ENCODE measurements at places on chromosomes 4 and X. TPM values are rescaled to one million over a fixed set of nuclear protein-coding genes. Genes with fewer than 3 reads are reported as not detected.

DNA sequence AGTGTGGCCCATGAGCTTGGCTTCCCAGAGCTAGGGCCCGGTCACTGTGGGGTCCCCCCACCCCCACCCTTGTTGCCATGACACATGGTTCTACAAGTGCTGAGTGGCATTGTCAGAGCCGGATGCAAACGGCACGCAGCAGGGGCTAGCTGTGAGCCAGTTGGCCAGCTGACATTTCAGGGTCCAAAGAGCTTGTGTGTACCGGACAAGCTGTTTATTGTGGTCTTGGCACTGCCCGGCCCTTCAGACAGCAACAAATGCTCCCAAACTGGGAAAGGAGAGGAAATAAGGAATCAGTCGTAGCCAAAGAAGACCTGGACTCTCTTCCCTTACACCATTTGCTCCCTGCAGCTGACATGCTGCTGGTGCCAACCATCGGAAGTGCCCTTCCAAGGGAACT is 36.8 kb downstream of the TSC22D3 start:
- H3K4me3 ChIP-seq: no peak overlapping the region
- peaks cover 4% of the 10 kb centered on the region for H3K4me1 ChIP-seq
- no peak overlapping the region for H3K27ac ChIP-seq
- H3K36me3 ChIP-seq: no peaks in the 10 kb centered on the region
- no peak for DNase-seq

- no peaks in the 10 kb centered on the region for H3K4me1 ChIP-seq
- H3K4me3 ChIP-seq: no peak overlapping the region
- no peak for DNase-seq
- no peaks in the 10 kb centered on the region for H3K36me3 ChIP-seq
- no peak overlapping the region for H3K27ac ChIP-seq
Observed at GRCh38 chrX:3518870-3519269, 172.4 kb upstream of the MXRA5 start.

DNA sequence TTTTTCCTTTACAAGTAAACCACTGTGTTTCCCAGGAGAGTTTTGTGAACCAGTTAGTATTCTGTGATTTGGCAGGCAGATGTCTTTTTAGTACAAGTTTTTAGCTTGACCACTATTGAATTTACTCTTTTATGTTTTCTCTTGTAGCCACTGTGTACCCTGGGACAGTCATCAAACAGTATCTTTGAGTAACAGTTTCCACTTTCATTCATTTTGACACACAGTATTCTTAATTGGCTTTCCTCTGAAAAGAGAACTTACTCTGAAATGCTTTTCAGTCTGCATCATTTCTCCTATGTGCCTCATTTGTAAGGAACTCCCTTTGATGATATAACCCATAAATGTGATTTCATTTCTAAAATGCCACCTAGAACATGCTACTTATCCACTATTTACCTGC is 476.5 kb downstream of the PDGFC start:
- no peak overlapping the region for H3K27ac ChIP-seq
- peaks cover 4% of the 10 kb centered on the region for H3K27me3 ChIP-seq
- no peak for DNase-seq
- H3K36me3 ChIP-seq: no peaks in the 10 kb centered on the region
- H3K4me1 ChIP-seq: peaks cover 38% of the 10 kb centered on the region
- H3K4me3 ChIP-seq: no peak overlapping the region

GRCh38 chr4:15451866-15452765 is 17.6 kb upstream of the CC2D2A start:
- H3K4me3 ChIP-seq: no peak overlapping the region
- H3K4me1 ChIP-seq: peaks cover 8% of the 10 kb centered on the region
- no peak for DNase-seq

DNA sequence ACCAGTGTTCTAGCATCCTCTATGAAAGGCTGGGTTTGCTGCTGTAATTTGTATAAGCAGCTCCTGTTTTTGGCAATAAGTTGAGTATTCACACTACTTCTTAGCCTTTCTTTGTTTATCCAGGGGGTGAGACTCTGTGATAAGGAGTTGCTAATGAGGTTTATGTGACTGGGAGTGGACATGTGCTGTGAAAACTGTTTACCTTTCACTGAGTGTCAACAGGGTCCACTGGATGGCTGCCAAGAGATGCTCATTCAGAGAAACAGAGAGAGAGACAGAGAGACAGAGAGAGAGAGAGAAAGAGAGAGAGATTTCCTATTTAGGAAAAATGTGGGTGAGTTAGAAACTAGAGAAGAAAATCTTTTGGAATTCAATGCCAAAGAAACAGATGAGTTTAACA is 233.9 kb downstream of the CHIC2 start:
- H3K4me3 ChIP-seq: no peak overlapping the region
- H3K36me3 ChIP-seq: peaks cover 29% of the 10 kb centered on the region
- H3K27me3 ChIP-seq: no peaks in the 10 kb centered on the region
- DNase-seq: no peak

- H3K27me3 ChIP-seq: no peaks in the 10 kb centered on the region
- H3K4me1 ChIP-seq: no peaks in the 10 kb centered on the region
- H3K4me3 ChIP-seq: no peak overlapping the region
Observed at GRCh38 chrX:69014200-69014599, 151.1 kb downstream of the PJA1 start.

DNA sequence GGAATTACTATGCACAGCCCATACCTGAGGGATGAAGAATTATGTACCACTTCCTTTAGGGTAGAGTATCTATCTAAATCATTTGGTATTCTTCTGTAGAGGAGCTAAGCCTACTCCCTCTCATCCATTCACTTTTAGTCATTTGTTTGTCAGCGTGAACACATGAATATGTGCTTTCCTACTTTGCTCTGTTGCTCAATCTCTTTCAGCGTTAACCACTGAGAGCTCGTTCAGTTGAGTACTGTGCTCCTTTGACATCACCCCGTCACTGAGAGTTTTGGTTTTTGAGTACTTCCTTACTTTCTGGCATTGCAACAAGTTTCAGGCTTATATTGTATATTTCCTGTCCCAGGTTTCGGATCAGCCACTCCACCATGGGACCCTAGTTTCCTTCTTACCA is 700.6 kb downstream of the NLGN4X start:
- no peaks in the 10 kb centered on the region for H3K4me1 ChIP-seq
- H3K27me3 ChIP-seq: no peaks in the 10 kb centered on the region
- no peaks in the 10 kb centered on the region for H3K36me3 ChIP-seq
- DNase-seq: no peak
- H3K27ac ChIP-seq: no peak overlapping the region

DNA sequence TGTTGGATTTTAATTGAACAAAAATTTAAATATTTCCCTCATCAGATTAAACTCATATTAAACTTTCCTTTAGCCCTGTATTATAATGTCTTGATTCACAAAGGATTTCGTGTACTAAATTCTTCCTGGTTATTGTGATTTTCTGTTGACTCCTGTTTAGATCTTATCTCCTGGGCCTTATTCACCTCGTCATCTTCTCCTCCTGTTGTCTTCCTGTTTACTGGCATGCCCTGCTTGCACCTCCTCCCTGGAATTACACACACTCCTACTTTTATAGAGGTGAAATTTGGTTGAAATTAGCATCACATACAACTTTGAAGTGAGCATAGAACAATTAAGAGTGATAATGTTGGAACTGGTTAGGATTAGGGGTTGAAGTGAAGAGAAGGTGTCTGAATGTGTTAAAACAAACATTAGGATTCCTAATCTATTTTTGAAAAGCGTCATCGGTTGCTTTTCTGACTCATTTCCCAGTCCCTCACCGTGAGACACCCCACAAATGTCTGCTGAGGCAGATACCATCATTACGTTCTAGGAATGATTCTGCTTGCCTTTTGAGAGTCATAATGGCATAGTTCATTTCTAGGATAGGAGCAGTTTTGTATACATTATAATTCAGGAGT is 32.5 kb downstream of the TLL1 start:
- no peak for DNase-seq
- peaks cover 6% of the 10 kb centered on the region for H3K36me3 ChIP-seq
- no peak overlapping the region for H3K4me3 ChIP-seq
- H3K27me3 ChIP-seq: no peaks in the 10 kb centered on the region
- H3K4me1 ChIP-seq: no peaks in the 10 kb centered on the region

DNA sequence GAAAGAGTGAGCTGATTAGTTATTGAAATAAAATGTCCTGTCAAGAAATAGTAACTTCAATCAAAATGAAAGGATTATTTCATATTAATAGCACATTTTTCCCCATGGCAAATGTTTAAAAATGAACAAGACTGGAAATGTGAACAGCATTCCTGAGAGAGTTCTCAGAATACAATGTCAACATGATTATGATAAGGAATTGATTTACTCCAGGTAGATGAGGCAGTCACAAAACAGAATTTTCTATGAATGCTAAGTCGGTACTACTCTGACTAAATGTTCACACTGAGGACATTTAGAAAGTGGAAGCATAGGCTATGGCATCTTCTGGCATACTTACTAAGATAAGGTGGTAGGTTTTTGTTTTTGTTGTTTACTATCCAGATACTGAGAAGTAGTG is 19.4 kb upstream of the GRSF1 start:
- no peaks in the 10 kb centered on the region for H3K36me3 ChIP-seq
- H3K27me3 ChIP-seq: no peaks in the 10 kb centered on the region
- H3K4me1 ChIP-seq: no peaks in the 10 kb centered on the region
- no peak overlapping the region for H3K27ac ChIP-seq
- DNase-seq: no peak

CLDN34 gene
- not detected for total RNA-seq

GRCh38 chrX:136691028-136691809 is 43.3 kb downstream of the CD40LG start:
- no peak for DNase-seq
- H3K27me3 ChIP-seq: no peaks in the 10 kb centered on the region
- no peak overlapping the region for H3K27ac ChIP-seq
- H3K36me3 ChIP-seq: no peaks in the 10 kb centered on the region
- peaks cover 2% of the 10 kb centered on the region for H3K4me1 ChIP-seq

DNA sequence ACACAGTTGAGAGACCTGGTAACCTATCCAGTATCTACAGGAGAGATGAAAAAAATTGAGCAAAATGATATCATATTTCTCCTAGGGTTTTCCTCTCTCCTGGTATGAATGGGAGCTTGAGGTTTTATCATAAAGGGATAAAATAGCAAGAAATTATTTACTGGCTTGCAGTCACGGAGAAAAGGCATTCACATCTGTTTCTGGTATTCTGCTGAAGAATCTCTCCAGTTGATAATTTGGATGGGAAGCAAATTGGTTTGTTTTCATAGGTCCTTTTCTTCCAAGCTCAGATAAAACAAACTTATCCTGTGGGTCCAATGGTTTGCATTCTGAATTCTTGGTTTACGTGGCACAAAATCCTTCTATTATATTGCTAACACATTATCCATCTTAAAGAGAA is 83.1 kb upstream of the GYPA start:
- H3K36me3 ChIP-seq: no peaks in the 10 kb centered on the region
- H3K27ac ChIP-seq: no peak overlapping the region
- no peak for DNase-seq
- no peaks in the 10 kb centered on the region for H3K4me1 ChIP-seq

GRCh38 chr4:101846550-101846949 is 56.0 kb downstream of the BANK1 start:
- no peaks in the 10 kb centered on the region for H3K27me3 ChIP-seq
- no peak overlapping the region for H3K27ac ChIP-seq
- no peaks in the 10 kb centered on the region for H3K4me1 ChIP-seq

- H3K4me1 ChIP-seq: no peaks in the 10 kb centered on the region
- no peak for DNase-seq
- H3K27me3 ChIP-seq: peaks cover 3% of the 10 kb centered on the region
- H3K4me3 ChIP-seq: no peak overlapping the region
Observed at GRCh38 chr4:2767705-2768074, 11.6 kb upstream of the TNIP2 start.

CWH43 gene
- not detected for total RNA-seq

DNA sequence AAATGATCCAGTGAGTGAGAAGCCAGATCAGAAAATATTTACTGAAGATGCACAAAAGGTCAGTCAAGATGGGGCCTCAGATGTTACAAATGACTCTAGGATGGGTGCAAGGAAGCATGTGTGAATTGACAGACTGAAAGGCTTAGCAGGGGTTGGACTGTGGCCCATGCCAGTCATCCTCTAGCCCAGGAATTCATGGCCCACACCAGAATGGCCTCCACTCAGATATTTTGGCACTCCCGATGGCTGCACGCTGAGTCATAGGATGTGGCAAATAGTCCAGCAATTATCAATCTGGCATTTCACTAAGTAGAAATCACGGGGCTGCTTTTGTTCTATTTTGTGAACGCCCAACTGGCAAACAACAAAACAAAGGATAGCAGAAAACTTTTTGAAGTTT is 406.5 kb downstream of the IQCM start:
- peaks cover 6% of the 10 kb centered on the region for H3K4me1 ChIP-seq
- no peak for DNase-seq
- no peaks in the 10 kb centered on the region for H3K27me3 ChIP-seq
- peaks cover 4% of the 10 kb centered on the region for H3K36me3 ChIP-seq
- H3K27ac ChIP-seq: peak overlapping the region; percentile 34
- no peak overlapping the region for H3K4me3 ChIP-seq

DNA sequence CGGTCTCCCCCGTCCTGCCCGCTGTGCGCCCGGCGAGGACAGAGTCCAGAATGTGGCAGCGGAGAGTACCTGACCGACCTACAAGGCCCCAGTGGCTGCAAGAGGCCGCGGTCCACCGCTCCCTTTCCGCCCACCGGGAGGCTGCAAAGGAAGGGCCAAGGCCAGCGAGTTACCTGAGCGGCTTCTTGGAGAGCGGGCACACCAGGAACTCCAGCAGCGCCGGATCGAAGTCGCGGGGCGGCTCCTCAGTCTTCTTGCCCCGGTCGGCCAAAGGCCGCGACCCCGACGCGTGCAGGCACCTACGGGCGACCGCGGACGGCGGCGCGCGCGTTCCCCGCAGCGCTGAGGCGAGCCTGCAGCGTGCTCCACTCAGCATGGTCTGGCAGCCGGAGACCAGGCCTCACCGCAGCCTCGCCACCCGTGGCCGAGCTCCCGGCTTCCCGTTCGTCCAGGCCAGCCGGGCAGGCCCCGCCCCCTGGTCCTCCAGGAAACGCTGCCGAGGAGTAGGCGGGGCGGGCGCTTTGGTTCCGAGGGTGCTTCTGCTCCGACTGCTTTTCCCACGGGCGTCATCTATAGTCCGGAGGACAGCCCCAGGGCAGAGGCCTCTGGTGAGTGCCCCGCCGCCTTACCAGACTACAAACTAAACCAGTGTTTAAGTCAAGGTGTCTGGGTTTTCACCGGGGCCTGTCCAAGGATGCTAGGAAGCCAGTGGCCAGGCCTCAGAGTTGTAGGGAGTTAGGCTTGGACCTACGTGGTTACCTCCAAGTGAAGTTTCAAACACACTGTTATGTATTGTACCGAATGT is at the start of gene PYURF:
TSS of gene PYURF (minus strand) at position 452 of the 805 bp plus-strand sequence. CDS start at position 376, 76 bp downstream.
- H3K4me1 ChIP-seq: peaks cover 2% of the 10 kb centered on the region
- no peaks in the 10 kb centered on the region for H3K36me3 ChIP-seq
- H3K27me3 ChIP-seq: no peaks in the 10 kb centered on the region

GCNA gene
- 2.5 TPM for total RNA-seq

CT83 gene
- total RNA-seq: not detected

GRCh38 chrX:155246748-155247147 is 17.5 kb downstream of the RAB39B start:
- no peak overlapping the region for H3K4me3 ChIP-seq
- H3K4me1 ChIP-seq: no peaks in the 10 kb centered on the region
- peaks cover 5% of the 10 kb centered on the region for H3K27me3 ChIP-seq
- no peaks in the 10 kb centered on the region for H3K36me3 ChIP-seq
- H3K27ac ChIP-seq: no peak overlapping the region
- no peak for DNase-seq
